Ascending aorta (tissue), 2 donors: ENCODE measurements at places on chromosomes 3 and 15.

DNA sequence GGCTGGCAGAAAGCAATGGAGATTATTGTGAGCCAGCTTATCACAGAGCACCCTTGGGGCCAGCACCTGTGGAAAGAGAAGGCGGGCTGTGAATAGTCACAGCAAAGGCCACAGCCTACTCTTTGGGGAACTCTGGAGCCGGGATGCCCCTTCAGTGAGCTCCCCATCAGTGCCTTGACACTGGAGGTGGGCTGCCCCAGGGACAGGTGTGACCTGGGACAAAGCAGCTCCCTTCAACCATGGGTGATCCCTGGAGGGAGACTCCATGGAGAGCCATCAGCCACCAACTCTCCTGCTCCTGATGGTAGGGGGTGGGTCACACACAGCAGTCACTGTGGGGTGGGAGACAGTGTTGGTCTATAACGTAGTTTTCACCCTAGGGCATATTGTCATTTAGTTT lies 5.8 kb downstream of the TTC21A start:
- peak; percentile 15 for DNase-seq

GRCh38 chr3:99504258-99504657 lies 134.1 kb upstream of the COL8A1 start:
- DNase-seq: no peak

DNA sequence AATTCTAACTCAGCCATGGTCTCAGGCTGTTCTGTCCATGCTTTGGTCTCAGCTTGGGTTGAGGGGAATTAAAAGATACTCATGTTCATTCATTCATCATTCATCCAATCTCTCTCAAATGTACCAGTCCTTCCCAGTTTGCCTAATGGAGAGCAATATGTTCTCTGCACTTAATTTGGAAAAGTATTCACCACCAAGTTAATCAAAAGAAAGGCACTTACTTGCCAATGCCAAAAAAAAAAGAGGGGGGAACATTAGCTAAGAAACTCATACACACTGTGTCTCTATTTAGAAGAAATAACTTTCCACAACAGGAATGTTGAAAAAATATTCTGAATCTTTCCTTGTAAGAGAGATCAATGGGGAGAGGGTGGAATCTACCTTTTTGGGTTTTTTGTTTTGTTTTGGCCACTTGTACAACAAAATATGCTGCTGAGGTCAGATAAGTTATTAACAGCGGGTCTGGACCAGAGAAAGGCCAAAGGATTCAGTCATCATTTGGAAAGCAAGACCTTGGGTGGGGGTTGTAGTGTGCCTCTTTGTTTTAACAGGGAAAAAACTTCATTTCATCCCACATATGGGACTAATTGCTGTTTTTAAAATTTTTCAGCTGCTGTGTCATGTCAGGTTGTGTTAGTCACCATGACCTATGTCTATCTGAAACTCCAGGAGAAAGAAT lies 152.3 kb downstream of the FBN1 start:
- no peak for DNase-seq

GRCh38 chr3:112364291-112364690 lies 31.3 kb downstream of the CD200 start:
- DNase-seq: no peak

DNA sequence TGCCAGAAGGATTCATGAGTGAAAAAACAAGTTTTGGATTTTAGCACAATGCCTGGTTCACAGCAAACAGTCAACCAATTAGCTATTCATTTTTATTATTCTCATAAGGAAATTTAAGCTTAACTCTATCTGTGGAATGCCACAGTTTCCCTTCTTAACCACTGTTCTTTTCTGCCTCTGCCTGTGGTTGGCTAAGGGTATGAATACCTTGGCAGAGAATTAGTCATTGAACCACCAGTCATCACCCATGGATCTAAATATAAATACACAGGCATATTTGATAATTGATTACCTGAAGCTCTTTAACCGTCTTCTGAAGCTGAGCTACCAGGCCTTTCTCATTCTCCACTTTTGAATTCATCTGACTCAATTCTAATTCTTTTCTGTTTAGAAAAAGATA lies 79.9 kb downstream of the MYH15 start:
- DNase-seq: no peak

DNA sequence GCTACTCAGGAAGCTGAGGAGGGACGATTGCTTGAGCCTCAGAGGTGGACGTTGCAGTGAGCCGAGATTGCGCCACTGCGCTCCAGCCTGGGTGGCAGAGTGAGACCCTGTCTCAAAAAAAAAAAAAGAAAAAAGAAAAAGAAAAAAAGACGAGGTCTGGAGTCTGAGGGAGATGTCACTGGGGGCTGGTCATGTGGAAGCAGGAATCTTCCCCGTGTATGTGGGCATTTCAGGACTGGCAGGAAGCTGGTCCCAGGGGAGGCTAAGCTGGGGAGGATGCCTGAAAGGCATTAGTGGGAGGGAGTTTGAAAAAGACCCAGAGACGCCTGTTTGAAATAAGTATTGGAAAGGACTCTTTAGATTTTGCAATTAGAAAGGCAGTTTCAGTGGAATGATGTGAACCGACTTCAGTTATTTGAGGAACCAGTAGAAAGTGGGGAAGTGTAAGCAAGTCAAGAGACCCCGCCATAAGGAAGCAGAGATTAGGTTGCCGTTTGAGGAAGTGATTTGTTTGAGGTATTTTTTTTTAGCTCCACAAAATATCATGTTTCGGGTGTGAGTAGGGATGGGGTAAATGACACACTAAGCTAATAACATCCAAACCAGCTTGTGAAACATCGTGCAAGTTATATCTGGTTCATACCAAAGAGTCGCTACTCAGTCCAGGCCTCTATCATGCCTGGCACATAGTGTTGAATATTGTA lies 55.5 kb downstream of the ST6GAL1 start:
- peak; percentile 60 for DNase-seq

GRCh38 chr15:92011611-92012367 lies 158.3 kb downstream of the SLCO3A1 start:
- DNase-seq: peak; percentile 72

DNA sequence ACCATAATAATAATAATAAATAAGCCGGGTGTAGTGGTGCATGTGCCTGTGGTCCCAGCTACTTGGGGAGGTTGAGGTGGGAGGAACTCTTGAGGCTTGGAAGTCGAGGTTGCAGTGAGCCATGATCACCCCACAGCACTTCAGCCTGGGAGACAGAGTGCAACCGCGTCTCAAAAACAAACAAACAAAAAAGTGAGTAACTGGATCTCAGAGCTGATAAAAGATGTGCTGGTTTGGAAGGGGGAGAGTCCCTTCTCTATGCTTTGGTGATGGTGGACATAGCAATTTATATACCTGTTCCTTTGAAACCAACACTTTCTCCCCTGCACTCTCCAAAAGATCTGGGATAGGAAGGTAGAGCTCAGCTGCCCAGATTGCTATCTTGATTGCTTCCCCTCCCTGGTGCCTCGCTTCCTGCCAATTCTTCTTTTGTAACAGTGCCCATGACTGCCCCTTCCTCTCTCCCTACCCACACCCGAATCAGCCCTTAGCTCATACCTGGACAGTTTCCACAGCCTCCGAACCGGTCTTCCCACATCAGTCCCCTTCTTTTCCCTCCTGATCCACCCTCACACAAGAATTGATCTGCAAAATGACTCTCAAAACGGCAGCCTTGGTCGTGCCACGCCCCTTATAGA lies 55.1 kb upstream of the UBE2E1 start:
- DNase-seq: no peak

GRCh38 chr3:129238945-129239705 lies 10.3 kb upstream of the COPG1 start:
- no peak for DNase-seq

DNA sequence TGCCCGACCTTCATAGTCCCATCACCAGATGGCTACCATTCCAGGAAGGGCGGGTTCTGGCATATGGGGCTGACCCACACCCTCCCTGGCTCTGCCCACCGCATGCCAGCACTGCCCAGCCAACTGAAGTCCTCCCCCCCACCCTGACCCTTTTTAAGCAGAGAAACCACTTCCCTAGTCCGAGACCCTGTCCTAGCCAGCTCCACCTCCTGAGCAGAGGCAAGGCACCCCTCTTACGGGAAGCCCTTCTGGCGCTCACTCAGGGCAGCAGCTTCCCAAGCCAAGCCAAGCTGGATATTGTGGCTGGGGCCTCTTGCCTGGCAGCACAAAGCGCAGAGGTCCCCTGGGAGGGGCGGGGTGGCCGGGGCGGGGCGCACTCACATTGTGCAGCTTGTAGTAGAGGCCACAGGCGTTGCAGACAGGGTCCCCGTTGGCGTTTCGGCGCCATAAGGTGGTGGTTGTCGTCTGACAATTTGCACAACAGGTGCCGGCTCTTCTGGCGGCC lies 11.5 kb downstream of the GATA2 start:
- no peak for DNase-seq

DNA sequence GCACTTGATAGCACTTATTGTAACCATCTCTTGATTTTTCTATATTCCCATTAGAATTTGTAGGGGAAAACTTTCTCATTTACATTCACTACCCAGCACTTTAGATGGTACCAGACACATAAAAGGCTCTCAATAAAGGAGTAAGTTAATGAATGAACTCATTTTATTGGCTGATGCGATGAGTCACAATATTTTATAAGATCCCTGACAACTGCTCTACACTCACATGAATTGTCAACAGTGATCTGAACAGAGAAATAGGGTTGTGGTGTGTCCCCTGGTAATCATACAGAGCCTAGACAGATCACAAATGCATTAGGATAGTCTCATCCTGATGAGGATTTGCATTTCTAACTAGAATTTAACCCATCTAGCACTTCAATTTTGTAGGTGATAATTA lies 567.6 kb upstream of the ARPP21 start:
- DNase-seq: no peak

GRCh38 chr3:9862391-9863057 lies 17.5 kb downstream of the CIDEC start:
- no peak for DNase-seq
